Left colon (tissue), 2 donors: ENCODE measurements at places on chromosomes 7 and 10. TPM values are rescaled to one million over a fixed set of nuclear protein-coding genes. Genes with fewer than 3 reads are reported as not detected.

DNA sequence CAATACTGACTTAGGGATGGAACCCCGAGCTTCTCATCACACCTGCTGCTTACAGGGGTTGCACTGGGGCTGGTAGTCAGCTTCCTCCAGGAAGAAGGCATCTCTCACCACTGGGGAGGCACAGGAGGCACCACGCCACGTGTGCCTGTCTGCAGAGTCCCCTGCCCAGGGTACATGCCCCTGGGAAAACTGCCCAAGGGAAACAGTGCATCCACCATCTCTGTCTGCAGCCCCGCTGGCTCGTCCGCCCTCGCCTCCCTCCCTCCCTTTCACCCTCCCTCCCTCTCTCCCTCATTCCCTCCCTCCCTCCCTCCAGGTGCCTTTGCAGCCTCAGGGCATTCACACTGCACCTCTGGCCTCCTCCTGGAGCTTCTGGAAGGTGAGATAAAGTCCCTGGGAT is 101.1 kb downstream of the PTPRE start:
- DNase-seq: no peak

Gene OR2A14
- total RNA-seq: not detected

- no peak for DNase-seq
Observed at GRCh38 chr7:157978766-157979165, 608.9 kb downstream of the PTPRN2 start.

- no peak for DNase-seq
Observed at GRCh38 chr7:131265227-131265626, 62.4 kb upstream of the MKLN1 start.

DNA sequence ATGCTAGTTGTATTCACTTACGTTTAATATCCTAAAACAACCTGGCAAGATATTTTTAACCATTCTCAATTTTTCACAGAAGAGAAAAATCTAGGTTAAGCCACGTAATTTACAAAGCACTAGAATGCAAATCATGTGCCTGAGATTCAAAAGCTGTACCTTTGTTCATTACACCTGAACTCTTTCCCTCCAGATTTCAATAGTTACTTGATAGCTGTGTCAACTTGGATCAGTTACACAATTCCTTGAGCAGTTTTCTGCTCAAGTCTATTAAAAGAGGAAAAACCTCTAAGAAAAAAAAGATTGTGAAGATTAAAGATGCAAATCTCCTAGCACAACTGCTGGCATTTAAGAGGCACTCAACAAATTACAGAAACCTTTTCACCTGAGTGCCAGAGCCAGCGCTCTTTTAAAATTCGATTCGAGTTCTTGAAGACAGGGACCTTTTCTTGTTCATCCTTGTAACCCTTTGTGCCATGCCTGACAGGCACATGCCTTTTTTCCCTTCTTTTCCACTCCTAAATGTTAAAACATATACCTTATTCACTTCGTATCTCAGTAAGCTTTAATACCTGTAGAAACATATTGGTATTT is 886 bp downstream of the NSUN6 start:
- no peak for DNase-seq

GRCh38 chr7:78081888-78082287 is 283.3 kb downstream of the PHTF2 start:
- no peak for DNase-seq

DNA sequence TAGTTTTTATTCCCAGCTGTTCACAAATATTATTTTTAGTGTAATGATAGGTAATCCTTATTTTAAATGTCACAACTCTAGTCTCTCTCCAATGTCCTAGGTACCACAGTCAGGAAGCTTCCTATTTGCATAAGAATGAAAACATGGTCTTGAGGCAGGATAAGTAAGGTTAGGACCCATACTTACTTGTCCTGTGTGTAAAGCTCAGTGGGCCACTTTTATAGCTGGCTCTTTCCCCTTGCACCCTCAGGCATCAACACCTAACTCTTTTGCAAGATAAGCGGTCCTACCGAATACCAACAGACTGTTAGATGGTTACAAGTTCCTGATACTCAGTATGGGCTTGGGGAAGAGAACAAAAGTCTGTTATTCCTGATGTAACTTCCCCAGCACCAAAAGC is 986.9 kb downstream of the NRG3 start:
- no peak for DNase-seq

Gene SMIM30
- 24.8 TPM for total RNA-seq

Gene NIPSNAP2
- 57.9 TPM for total RNA-seq
